ENCODE measurements at places on chromosomes 4 and X. TPM values are rescaled to one million over a fixed set of nuclear protein-coding genes. Genes with fewer than 3 reads are reported as not detected.

OPN1MW3 gene
- total RNA-seq: not detected

ARHGAP36 gene
- total RNA-seq: not detected

FAM149A gene
- total RNA-seq: 5.1 TPM

AREG gene
- total RNA-seq: 146 TPM

PRIMPOL gene
- total RNA-seq: 7.5 TPM

CD40LG gene
- total RNA-seq: not detected

ZIC3 gene
- total RNA-seq: not detected
